ENCODE measurements at places on chromosomes 16 and 17.

- DNase-seq: no peak
Measured at GRCh38 chr17:32161506-32162365, 19.4 kb downstream of the RHOT1 start.

GRCh38 chr17:82097184-82097918, 685 bp downstream of the FASN start:
- DNase-seq: peak; percentile 27

DNA sequence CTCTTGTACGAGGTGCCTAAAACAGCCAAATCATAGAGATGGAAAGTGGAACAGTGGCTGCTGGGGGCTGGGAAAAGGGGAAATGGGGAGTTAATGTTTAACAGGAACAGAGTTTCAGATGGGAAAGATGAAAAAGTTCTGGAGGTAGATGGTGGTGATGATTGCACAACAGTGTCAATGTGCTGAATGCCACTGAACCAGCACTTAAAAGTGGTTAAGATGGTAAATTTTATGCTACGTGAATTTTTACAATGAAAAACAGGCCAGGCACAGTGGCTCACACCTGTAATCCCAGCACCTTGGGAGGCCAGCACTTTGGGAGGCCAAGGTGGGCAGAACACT, 130.4 kb downstream of the C16orf78 start:
- no peak for DNase-seq

GRCh38 chr17:28499364-28499664, 6.8 kb upstream of the FOXN1 start:
- DNase-seq: no peak

- DNase-seq: no peak
Measured at GRCh38 chr16:30179195-30179594, 4.2 kb upstream of the CORO1A start.

- no peak for DNase-seq
Measured at GRCh38 chr17:72724267-72724666, 368.2 kb downstream of the SLC39A11 start.

- no peak for DNase-seq
Measured at GRCh38 chr17:40953881-40954280, 12.9 kb downstream of the KRT39 start.

- DNase-seq: no peak
Measured at GRCh38 chr17:80187515-80187941, 17.7 kb downstream of the CARD14 start.

DNA sequence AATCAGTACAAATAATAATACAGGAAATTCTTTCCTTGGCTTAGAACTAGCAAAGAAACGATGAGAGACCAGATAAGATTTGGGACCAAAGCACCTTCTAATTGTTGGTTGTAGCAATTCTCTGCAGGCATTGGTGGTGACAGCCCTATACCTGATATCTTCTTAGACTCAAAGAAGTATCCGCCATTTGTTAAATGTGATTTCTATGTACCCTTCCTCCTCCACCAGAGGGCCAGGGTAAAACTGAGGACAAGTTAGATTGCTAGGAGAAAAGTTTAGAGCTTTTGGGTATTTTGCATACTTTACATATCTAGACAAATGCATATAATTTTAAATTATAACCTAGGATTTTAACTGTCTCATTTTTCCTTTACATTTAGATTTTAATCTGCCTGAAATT, 304.3 kb downstream of the HS3ST4 start:
- DNase-seq: no peak

GRCh38 chr16:17365211-17365541, 105.6 kb downstream of the XYLT1 start:
- no peak for DNase-seq

DNA sequence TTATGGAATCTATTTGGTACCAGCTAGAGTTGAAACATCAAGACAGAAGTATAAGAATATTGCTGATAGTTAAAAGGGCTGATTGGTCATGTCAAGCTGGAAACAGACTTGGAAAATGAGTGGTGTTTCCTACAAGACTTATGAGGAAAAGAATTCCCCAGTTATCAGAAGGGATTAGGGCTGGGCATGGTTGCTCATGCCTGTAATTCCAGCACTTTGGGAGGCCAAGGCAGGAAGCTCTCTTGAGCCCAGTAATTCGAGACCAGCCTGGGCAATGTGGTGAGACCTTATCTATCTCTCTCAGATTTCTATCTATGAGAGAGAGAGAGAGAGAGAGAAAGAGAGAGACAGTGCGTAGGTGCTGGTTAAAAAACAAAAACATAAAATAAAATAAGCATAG, 139.5 kb upstream of the PMFBP1 start:
- DNase-seq: no peak

DNA sequence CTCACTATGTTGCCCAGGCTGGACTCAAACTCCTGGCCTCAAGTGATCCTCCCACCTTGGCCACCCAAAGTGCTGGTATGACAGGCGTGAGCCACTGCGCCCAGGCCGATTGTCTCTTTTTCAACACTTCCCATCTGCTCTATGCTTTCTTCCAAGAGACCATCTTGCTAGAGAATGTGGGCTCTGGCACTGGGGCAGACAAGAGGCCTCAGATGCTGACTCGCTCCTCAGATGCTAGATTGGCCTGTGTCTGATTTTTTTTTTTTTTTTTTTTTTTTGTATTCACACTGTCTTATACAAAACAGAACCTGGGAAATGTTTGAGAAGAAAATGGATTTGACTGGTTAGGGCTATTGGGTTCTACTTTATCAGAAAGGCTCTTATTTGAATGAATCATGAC, 58.2 kb downstream of the CYB5D2 start:
- DNase-seq: no peak

- DNase-seq: no peak
Measured at GRCh38 chr16:24741862-24742261, 12.4 kb downstream of the TNRC6A start.

- no peak for DNase-seq
Measured at GRCh38 chr17:1123921-1124715, 55.7 kb downstream of the ABR start.

GRCh38 chr17:78767806-78768205, 14.3 kb downstream of the CYTH1 start:
- DNase-seq: no peak

DNA sequence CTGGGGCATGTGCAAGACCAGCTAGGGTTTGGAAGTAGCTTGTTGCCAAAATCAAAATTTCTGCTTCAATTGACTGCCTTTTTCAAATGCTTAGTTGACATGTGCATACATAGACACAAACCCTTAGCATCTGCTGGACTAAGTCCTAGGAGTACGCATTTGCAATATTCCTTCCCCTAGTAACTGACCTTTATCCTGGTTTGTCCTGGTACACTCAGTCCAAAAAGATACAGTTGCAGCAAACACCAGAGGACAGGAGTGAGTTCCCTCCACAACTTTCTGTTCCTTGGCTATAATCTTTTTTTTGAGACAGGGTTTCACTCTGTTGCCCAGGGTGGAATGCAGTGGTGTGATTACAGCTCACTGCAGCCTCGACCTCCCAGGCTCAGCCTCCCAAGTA, 290.2 kb upstream of the ERCC4 start:
- DNase-seq: no peak

DNA sequence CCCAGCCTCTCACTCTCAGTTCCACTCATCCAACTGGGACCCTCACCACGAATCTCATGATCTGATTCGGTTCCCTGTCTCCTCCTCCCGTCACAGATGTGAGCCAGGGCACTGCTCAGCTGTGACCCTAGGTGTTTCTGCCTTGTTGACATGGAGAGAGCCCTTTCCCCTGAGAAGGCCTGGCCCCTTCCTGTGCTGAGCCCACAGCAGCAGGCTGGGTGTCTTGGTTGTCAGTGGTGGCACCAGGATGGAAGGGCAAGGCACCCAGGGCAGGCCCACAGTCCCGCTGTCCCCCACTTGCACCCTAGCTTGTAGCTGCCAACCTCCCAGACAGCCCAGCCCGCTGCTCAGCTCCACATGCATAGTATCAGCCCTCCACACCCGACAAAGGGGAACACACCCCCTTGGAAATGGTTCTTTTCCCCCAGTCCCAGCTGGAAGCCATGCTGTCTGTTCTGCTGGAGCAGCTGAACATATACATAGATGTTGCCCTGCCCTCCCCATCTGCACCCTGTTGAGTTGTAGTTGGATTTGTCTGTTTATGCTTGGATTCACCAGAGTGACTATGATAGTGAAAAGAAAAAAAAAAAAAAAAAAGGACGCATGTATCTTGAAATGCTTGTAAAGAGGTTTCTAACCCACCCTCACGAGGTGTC, 26.6 kb downstream of the STH start:
- no peak for DNase-seq

GRCh38 chr16:15966836-15967546, 17.6 kb downstream of the ABCC1 start:
- DNase-seq: no peak

DNA sequence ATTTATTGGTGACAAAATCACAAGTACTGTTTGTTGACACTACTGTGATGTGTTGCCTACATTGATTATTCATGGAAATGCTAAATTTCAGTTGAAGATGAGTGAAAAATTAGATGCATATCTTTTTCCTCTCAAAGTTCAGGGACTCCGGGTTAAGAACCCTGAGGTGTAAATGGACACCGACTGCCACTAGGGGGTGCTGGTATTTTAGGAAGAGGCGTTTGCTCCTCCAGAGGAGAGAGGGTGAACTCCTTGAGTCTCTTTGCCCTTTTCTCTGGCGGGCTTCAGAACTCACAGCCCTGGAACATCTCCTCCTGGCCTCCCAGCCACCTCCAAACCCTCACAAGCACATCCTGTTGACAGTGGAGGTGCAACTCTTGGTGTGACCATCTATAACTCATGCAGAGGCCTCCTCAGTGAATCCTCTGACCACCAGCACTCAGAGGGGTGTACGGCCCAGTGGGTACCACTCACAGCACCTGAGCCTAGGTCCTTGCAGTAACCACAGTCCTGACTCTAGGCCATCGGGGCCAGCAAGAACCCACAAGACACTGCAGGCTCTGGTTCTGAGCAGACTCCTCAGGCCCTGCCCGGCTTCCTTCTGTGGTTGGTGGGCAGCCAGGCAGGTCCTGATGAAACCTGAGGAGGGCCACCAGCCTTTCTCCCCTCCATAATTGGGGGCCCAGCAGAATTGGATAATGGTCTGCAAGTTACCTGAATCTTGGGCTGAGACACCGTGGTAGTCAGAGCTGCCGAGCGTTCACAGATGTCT, 26.2 kb upstream of the PIK3R5 start:
- peak; percentile 51 for DNase-seq

DNA sequence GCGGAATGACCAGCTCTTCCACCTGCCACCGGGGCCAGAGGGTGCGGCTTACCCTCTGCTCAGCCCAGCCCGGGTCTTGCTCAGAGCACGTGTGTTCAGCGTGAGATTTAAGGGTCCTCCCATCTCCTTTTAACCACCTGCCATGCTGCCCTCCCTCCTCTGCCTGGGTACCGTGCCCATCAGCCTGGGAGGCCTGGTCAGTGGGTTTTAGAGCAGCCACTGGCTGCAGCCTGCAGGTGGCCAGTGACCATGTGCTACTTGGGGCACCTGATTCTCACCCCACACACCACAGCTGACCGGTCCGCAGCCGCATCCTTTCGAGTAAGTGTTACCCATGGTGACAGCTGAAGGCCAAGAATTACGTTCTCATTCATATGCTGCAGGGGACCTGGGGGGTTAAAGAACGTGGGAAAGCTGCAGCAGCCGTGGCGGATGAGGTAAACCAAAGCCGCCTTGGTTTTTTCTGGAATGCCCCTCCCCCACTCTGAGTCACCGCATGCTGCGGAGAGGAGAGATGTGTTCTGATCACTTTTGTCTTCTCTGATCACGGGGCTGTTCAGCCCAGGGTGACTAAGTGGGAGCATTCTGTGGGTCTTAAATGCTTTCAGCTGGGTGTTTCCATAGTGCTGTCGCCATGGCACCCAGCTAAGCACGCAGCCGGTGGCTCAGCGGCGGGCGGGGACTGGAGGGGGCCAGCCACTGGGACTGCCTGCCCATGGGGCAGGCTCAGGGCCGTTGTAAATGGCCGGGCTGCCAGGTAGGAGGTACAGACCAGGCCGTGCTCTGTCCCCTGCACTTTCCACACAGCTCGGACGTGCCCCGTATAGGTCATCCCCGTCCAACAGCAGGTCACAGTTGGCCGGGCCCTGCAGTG, 59.8 kb downstream of the BAIAP2 start:
- peak; percentile 97 for DNase-seq

- DNase-seq: no peak
Measured at GRCh38 chr17:50861822-50862528, 4.2 kb downstream of the TOB1 start.

- DNase-seq: no peak
Measured at GRCh38 chr16:79484237-79484636, 116.3 kb downstream of the MAF start.

GRCh38 chr17:80645706-80646325, 101.2 kb downstream of the RPTOR start:
- no peak for DNase-seq

DNA sequence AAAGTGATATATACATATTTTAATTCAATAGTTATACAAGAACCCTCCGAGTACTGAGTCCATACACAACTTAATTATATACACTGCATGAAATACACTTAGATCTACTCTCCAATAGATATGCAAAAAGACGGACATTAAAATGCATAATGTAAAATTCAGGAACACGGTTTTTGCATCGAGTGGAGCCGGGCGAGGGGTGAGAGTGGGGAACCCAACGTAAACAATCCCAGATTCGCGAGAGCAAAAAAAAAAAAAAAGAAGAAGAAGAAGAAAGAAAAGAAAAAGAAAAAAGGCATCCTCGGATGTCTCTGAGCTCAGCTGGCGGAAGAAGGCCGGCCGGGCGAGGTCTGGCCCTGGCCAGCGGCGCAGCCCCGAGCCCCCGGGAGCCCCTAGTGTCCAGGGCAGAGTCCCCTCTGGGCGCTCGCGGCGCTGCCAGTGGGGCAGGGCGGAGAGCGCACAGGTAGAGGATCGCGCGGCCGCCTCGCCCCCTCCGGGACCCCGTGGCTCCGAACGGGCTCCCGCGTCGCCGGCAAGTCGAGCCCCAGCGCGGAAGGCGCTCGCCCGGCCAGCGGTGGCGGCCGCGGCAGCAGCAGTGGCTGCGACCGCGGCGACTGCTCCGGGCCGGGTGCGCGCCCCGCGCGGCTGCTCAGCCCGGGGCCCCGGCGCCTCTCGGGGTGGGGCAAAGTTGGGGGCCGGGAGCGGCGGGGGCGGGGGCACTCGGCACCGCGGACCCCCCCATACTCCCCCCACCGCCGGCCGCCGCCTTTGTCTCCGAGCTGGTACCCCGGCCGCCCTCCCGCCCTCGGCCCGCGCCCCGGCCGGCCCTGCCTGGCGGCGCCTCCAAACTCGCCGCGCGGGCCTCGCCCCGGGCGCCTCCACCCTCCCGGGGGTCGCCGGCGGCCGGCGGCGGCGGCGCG, 9.6 kb upstream of the ZFHX3 start:
- DNase-seq: no peak

GRCh38 chr17:11039342-11039741, 201.5 kb upstream of the PIRT start:
- DNase-seq: no peak

DNA sequence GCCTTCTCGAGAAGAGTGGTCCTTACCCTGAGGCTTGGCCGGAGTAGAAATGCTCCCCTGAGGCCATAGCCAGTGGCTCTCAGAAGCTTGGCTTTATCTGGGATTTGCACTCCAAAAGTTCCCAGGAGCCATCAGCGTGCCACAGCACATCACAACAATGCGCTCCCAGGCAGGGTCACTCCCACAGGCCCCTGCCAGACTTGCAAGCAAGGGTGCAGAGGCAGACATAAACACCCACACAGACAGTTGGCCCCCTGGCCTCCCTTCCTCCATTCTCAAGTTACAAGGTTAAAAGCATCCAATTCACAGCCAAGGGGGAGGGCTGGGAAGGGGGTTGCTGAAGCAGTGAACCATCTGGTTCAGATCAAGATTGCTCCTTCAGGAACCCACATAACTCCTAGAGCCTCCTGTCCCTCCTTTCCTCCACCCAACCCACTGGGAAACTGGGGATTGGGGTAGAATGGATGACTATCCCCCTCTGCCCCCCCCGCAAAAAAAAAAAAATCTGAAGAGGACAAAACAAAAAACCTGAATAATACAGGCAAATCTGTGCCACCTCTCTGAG, 1.8 kb downstream of the ST3GAL2 start:
- no peak for DNase-seq
